ENCODE measurements at places on chromosomes 2 and 18.
A peak's percentile ranks its signal among the peaks of the same experiment; 100 is the strongest.

DNA sequence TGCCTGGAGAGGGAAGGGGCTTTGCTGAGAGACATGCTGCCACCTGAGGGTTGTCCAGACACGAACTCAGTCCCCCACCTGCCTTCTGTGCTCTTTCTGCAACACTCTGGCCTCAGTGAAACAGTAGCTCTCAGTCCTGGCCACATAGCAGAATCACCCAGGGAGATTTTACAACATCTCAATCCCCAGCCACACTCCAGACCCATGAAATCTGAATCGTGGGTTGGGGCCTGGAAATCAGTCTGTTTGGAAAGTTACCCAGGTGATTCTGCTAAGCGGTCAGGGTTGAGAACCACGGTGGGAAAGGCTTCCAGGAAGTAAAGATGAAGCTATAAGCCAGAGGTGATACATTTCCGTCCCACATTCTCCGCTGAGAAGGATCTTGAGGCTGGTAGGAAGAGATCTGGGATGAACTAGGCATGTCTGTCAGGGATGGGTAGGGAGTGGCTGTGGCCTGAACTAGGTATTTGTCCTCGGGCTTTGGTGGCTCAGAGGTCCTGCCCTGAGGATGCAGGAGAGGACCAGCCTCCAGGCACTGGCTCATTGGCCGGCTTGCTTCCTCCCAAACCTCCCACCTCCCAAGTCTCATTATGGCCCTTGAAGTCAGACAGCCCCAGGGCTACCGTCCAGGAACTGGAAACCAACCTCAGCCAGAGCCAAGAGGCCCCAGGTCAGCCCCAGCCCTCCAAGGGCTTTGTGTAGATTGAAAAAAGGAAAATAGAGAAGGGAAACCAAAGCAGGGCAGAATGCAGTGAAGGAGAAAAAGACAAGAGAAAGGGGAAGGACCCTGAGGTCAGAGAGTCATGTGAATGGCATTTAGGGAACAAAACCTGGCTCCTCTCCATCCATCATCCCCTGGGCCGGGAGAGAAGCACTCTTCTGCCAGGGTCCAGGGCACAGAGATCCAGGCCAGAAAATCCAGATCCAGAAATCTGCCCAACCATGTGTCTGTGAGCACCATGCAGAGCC is 119.6 kb downstream of the ZFP36L2 start:
- DNase-seq = no peak

DNA sequence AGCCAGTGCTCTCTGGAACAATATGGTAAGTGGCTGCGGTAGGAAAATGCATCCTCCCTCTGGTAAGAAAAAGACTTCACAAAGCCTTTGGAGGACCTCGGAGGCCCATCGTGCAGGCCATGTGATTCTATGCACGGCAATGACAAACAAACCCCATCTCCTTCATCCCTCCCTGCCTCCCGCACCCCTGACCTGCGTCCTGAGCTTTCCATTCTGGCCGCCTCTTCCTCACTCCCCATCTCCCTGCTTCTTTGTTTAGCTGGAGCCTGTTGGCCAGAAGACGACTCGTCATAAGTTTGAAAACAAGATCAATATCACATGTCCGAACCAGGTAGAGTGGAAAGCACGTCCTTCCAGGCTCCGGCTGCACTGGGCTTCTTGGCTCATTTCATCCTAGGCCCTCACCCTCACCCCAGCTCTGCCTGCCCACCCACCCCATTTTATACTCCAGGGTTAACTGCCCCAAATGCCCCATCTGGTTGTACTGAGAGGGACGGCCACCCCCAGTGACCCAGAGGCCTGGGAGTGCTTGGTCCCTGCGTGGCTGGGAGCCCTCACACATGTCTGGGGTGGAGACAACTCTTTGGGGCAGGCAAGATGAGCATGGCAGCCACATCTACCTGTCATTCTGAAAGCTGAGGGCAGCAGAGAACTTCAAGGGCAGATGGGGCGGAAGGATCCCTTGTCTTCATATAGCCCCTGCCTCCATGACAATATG is 94.0 kb downstream of the PLB1 start:
- DNase-seq = no peak

- DNase-seq = peak; percentile 66
Measured at GRCh38 chr2:6917071-6917760, at the start of gene RNF144A. Gene RNF144A, plus strand, starts transcription at chr2:6917412. Its CDS starts 79,515 bp downstream, at chr2:6996927.

DNA sequence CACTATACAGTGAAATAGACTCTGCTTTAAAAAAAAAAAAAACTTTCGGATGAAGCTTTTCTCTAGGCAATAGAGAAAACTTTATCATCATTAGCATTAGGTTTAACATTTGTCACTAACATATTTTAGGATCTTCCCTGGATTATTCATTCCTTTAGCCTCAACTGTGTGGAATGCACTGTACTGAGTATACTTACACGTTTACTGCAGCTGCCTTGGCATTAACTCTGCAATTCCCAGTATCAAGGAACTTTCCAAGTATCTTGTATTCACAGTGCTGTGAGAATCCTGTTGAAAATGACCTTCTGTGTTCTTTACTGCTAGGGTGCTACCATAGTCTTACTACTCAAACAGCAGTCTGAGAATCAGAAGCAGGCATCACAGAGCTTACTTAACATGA is 328.2 kb upstream of the COL3A1 start:
- DNase-seq = no peak

DNA sequence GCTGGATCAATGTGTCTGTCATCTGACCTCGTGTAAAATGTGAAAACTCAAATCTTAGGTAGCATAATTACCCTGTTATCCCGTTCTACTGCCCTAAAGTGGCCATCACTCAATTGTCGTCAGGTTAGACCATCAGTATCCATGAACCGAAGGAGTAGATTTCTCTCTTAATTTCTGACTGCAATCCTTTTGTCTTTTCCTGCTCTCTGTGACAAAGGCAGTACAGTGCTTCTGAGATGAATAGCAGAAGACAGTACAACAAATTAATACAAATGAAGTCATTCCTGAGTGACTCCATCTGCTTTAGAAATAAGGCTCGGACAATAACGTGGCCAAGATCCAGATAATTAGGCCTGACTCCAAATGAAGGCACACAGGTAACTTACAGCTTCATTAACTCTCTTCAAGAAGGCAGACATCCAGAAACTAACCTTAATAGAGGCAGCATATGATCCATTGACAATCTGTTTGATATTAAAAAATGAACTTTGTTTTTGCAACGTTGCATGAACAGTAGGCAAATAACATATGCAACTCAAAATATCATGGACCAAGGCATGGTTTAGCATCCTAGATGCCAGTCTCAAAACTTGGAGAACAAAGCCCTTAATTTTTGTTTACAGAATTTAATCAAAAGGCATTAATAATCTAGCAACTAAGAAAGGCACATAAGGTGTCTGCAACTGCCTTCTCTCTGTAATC is 96.7 kb upstream of the CDH20 start:
- no peak for DNase-seq

- no peak for DNase-seq
Measured at GRCh38 chr2:164746713-164747112, 94.9 kb downstream of the COBLL1 start.

All from activated effector memory CD4-positive, alpha-beta T cell treated with Interleukin-2 at 50 U/mL for 16 hours (primary cell).